ENCODE measurements at places on chromosomes 1 and 21. TPM values are rescaled to one million over a fixed set of nuclear protein-coding genes. Genes with fewer than 3 reads are reported as not detected.

LAPTM5 gene
- total RNA-seq, result 563 TPM

NBPF6 gene
- 0.20 TPM for total RNA-seq

ATP6V1G3 gene
- total RNA-seq, result not detected

ATAD3B gene
- 45.1 TPM for total RNA-seq

SLC22A15 gene
- total RNA-seq, result 2.3 TPM

- H3K27ac ChIP-seq, result no peak overlapping the region
- DNase-seq, result no peak
- no peaks in the 10 kb centered on the region for H3K36me3 ChIP-seq
- no peak overlapping the region for H3K4me3 ChIP-seq
Measured at GRCh38 chr1:109369167-109369746, 28.5 kb downstream of the SORT1 start.

GRCh38 chr21:29195981-29196669 lies 65.7 kb downstream of the MAP3K7CL start:
- H3K27ac ChIP-seq, result peak overlapping the region; percentile 91
- H3K4me3 ChIP-seq, result peak overlapping the region; percentile 89
- H3K27me3 ChIP-seq, result no peaks in the 10 kb centered on the region
- H3K36me3 ChIP-seq, result no peaks in the 10 kb centered on the region

- no peaks in the 10 kb centered on the region for H3K36me3 ChIP-seq
- DNase-seq, result no peak
- H3K4me1 ChIP-seq, result peaks cover 37% of the 10 kb centered on the region
Measured at GRCh38 chr1:229557913-229558414, 543 bp downstream of the ABCB10 start.

DNA sequence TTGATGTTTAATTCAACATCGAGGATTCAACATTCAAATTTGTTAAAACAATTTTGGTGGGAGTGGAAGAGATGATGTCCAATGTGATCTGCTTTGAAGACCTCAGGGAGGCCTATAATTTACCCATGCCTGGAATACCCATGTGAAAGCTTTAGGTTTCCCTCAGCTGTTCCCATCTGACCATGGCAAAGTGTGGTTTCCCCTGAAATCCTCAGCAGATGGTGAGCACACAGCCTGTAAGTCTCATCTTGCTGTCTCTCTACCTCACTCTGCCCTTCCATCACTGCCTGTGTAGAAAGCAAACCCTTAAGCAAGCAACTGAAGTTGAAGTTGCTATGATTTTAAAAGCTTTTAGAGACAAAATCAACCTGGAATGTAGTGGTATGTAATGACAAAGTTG lies 80.1 kb upstream of the ATF3 start:
- DNase-seq, result no peak
- no peak overlapping the region for H3K27ac ChIP-seq
- H3K4me1 ChIP-seq, result peaks cover 4% of the 10 kb centered on the region
- H3K27me3 ChIP-seq, result peaks cover 41% of the 10 kb centered on the region

- peaks cover 2% of the 10 kb centered on the region for H3K36me3 ChIP-seq
- H3K27me3 ChIP-seq, result no peaks in the 10 kb centered on the region
- no peak overlapping the region for H3K4me3 ChIP-seq
- DNase-seq, result no peak
- H3K4me1 ChIP-seq, result peaks cover 3% of the 10 kb centered on the region
Measured at GRCh38 chr21:45519182-45519581, 23.1 kb downstream of the SLC19A1 start.

- no peaks in the 10 kb centered on the region for H3K36me3 ChIP-seq
- DNase-seq, result no peak
- no peaks in the 10 kb centered on the region for H3K4me1 ChIP-seq
- H3K27ac ChIP-seq, result no peak overlapping the region
- H3K27me3 ChIP-seq, result peaks cover 11% of the 10 kb centered on the region
Measured at GRCh38 chr1:184276416-184276815, 110.4 kb upstream of the C1orf21 start.

- H3K4me3 ChIP-seq, result no peak overlapping the region
- no peak overlapping the region for H3K27ac ChIP-seq
- no peaks in the 10 kb centered on the region for H3K36me3 ChIP-seq
- peaks cover 38% of the 10 kb centered on the region for H3K27me3 ChIP-seq
- H3K4me1 ChIP-seq, result no peaks in the 10 kb centered on the region
Measured at GRCh38 chr1:29453502-29454240, 217.3 kb downstream of the PTPRU start.
